ENCODE measurements at places on chromosomes 4 and X. TPM values are rescaled to one million over a fixed set of nuclear protein-coding genes. Genes with fewer than 3 reads are reported as not detected.
A peak's percentile ranks its signal among the peaks of the same experiment; 100 is the strongest.

DNA sequence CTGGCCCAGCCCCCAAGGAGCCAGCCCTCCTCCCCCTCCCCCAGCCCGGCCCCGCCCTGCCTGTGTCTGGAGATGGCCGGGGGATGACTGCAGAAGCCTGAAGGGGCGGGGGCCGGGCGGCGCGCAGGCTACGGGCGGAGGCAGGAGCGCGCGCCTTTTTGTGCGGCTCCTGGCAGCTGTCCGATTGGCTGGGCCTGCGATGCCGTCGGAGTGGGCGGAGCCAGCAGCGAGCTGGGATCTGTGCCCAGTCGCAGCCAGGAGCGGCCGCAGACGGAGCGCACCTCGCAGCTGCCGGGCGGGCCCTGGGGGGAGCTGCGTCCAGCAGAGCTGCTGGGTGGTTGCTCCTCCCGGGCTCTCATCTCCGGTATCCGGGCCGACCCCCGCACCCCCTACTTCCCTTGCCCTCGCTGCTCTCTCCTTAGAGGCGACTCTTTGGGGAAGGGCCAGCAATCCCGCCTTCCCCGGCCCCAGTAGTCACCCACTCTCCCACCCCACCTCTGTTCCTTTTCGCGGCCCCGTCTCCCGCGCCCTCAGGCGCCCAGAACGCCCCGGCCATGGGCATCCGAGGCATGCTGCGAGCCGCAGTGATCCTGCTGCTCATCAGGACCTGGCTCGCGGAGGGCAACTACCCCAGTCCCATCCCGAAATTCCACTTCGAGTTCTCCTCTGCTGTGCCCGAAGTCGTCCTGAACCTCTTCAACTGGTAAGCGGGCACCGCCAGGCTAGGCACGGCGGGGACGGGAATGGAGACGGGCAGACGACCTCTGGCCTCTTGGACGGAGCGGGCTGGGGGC, at the start of gene GABRQ:
GABRQ (plus strand) TSS at position 247 of the 794 bp plus-strand sequence; CDS start at position 555, 308 bp downstream.
- peak; percentile 13 for DNase-seq

DNA sequence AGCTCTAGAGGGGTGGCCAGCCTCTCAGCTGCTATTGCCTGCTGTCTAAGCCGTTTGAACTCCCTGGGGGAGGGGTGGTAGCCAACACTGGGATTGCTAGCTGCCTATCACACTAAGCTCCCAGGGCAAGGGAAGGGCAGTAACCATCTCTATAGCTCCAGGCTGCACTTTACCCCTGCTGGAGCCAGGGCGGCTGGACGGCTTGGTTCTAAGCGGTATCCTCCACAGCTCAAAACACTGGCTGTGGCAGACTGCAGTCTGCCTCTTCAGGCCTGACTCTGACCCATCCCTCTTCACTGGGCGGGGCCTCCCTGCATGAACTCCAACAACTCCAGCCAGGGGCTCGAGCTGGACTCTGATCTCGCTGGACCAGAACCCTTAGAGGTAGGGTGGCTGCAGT, 55.3 kb upstream of the GNRHR start:
- no peak for DNase-seq

TMEM255A gene
- not detected for total RNA-seq

GRCh38 chr4:57448452-57448851, 338.3 kb upstream of the IGFBP7 start:
- DNase-seq, result no peak

SERPINA7 gene
- total RNA-seq, result not detected

ARAP2 gene
- 70.8 TPM for total RNA-seq

GRCh38 chrX:42495139-42495538, 282.8 kb downstream of the PPP1R2C start:
- DNase-seq, result no peak

GRCh38 chr4:7819446-7819845, 120.2 kb downstream of the AFAP1 start:
- no peak for DNase-seq

GAGE12E gene
- not detected for total RNA-seq

GRCh38 chr4:150145946-150146340, 67.7 kb downstream of the DCLK2 start:
- no peak for DNase-seq

DNA sequence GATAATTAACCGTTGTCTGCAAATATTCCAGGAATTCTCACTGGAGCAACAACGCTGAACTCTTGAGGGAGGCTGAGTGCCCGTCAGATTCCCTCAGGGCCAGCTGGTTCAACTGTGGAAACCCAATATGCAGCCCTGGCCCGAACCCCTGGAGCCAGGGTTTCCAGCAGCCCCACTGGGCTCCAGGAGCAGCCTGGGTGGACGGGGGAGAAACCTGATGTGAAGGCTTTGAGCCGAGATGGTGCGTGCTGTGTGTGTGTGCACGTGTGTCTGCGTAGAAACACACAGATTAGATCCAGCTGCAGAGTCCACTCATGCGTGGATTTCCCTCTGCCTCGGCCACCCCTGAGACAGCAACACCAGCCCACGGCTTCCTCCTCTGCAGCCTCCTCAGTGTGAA, 19.4 kb upstream of the SLC25A6 start:
- DNase-seq, result no peak

BMPR1B gene
- not detected for total RNA-seq

TCEAL5 gene
- not detected for total RNA-seq

HTN1 gene
- total RNA-seq, result not detected

DNA sequence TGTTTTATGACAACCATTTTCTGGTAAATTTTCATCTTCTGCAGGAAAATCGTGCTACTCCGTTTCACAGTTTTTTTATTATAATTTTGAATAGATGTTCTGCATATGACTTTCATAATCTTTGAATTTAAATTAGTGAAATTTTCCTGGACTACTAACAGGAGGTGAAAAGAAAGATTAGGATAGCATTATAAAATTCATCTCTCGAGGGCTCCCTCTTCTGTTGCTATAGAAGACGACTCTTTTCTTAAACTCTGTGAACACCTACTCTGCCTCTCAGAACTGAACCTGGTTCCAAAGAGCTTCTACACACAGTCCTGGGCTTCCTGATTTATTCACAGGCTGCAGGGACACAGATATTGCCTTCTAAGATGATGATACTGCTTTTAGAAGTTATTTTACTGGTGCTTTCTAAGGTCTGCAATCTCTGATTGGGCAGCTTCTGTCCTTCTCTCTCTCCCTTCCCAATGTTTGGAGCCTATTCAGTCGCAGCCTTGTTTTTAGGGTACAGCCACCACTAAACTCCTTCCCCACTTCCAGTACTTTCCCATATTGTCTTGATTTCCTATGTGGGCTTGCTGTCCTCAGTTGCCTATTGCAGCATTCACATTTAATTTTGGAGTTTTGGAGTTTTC, 10.1 kb upstream of the SAP30 start:
- DNase-seq, result no peak

- no peak for DNase-seq
Measured at GRCh38 chr4:41359422-41359775, 102.7 kb downstream of the UCHL1 start.

XPNPEP2 gene
- total RNA-seq, result 0.24 TPM

DNA sequence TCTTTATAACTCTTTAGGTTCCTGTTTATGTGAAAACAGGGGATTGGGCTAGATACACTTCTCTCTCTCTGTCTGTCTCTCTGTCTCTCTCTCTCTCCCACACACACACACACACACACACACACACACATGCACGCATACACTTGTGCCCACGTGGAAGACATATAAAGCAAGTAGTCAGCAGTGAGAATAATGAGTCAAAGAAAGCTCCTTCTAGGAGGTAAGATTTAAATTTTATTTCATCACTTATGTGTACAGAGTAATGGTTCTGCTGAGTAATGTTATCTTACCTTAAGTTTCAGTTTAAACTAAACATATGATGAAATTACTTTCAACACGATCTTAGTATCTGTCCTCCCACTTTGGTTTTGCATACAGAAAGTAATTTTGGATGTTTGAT, 243.0 kb upstream of the TEX13A start:
- DNase-seq, result no peak

TCEAL2 gene
- 0.53 TPM for total RNA-seq

DNA sequence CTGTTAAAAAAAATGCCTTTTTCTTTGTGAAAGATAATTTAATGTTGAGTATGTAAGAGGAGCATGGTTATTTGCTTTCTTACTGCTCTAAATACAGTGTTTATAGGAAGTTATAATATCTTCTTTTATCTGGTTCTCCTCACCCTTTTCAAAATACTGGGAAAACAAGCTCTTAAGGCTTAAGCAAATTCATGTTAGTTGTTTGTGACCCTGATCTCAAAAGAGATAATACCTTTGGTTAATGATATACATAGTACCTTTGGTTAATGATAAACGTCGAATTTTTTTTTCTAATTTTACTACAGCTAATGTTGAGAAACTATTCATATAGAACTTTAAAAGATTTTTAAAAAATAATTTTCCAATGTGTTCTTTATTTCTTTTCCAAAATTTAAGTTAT, 180.1 kb downstream of the RAPGEF2 start:
- DNase-seq, result no peak

- DNase-seq, result no peak
Measured at GRCh38 chrX:96386981-96387380, 297.7 kb upstream of the DIAPH2 start.

CTAG2 gene
- not detected for total RNA-seq

FGF13 gene
- total RNA-seq, result not detected

- no peak for DNase-seq
Measured at GRCh38 chr4:182843808-182844325, 73.3 kb downstream of the DCTD start.

- DNase-seq, result no peak
Measured at GRCh38 chr4:128241019-128241418, 46.6 kb downstream of the PGRMC2 start.

- DNase-seq, result no peak
Measured at GRCh38 chr4:74999714-75000309, 66.9 kb downstream of the PARM1 start.

DNA sequence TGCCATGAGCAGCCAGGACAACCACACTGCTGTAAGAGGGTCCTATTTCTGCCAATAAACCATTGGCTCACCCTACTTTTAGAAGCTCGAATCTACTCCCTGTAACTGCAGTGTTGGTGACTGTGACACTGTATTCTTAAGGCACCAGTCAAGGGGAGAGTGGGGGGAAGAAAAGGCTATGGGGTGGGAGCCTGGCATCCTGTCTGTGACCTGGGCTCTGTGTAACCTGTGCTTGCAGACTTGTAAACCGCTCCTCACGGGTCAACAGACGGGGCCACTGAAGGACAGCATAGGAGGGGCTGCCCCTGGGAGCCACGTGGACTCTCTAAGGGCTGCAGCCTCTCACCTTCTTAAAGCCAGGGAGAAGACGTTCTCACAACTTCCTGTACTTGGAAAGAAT, 42.2 kb upstream of the ENPP6 start:
- DNase-seq, result no peak

Data from activated T-cell treated with anti-CD3 and anti-CD28 coated beads, Interleukin-2, amount 50 U/mL, for 72 hours (primary cell).